ENCODE measurements at places on chromosomes 3 and 15.

GRCh38 chr3:126269354-126269753 is 87.9 kb downstream of the KLF15 start:
- no peak for DNase-seq

GRCh38 chr3:43400781-43401730 is 114.7 kb downstream of the SNRK start:
- DNase-seq: no peak

DNA sequence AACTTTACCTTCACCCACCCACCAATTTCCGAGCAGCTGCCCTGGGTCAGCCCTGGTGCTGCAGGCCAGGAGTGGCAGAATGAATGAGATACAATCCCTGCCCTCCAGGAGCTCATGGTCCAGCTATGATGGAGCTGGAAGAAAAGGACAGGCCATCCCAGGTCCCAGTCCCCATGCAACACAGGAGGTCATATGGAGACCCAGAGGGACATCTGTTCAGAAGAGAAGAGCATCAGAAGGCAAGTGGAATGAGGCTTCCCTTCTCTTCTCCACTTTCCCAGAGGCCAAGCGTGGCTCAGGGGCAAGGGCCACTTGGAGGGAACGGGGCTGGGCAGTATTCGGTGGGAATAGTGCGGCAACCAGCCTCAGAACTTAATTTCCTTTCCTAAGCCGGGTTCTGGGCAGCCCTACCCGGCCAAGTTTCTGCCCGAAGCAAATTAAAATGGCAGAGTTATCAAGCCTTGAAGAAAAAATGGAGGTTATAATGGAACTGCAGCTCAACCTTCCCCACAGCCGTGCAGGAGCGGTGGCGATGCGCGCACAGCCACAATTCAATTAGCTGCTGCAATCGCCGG is 35.9 kb downstream of the TLE3 start:
- no peak for DNase-seq

- DNase-seq: no peak
Observed at GRCh38 chr3:47405820-47406761, 25.3 kb downstream of the PTPN23 start.

- peak; percentile 19 for DNase-seq
Observed at GRCh38 chr3:148366743-148367410, 330.8 kb upstream of the AGTR1 start.

- no peak for DNase-seq
Observed at GRCh38 chr3:141807277-141808033, 44.2 kb downstream of the GRK7 start.

GRCh38 chr15:100463515-100463914 is 65.2 kb downstream of the CERS3 start:
- DNase-seq: no peak
